Tongue (tissue), 3 donors: ENCODE measurements at places on chromosomes 11 and 22. TPM values are rescaled to one million over a fixed set of nuclear protein-coding genes. Genes with fewer than 3 reads are reported as not detected.

DGAT2 gene
- total RNA-seq, result 0.62 TPM

PANX2 gene
- 0.31 TPM for total RNA-seq

GRCh38 chr11:61968758-61969390 lies 1.4 kb upstream of the FTH1 start:
- no peak for DNase-seq

GRCh38 chr11:73660497-73661034 lies 14.2 kb downstream of the PLEKHB1 start:
- DNase-seq, result no peak

DNA sequence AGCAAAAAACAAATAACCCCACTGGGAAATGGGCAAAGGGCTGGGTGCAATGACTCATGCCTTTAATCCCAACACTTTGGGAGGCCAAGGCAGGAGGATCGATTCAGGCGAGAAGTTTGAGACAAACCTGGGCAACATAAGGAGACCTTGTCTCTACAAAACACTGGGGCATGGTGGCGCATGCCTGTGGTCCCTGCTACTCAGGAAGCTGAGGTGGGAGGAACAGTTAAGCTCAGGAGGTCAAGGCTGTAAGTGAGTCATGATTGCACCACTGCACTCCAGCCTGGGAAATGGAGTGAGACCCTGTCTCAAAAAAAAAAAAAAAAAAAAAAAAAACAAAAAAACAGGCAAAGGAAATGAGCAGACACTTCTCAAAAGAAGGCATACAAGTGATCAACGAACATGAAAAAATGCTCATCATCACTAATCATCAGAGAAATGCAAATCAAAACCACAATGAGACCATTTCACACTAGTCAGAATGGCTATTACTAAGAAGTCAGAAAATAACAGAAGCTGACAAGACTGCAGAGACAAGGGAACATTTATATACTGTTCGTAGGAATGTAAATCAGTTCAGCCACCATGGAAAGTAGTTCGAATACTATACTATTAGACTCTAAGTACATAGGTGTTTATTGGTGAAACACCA lies 48.2 kb upstream of the SMCO4 start:
- DNase-seq, result no peak

GRCh38 chr22:49925525-49926128 lies 7.2 kb downstream of the CRELD2 start:
- DNase-seq, result no peak

DNA sequence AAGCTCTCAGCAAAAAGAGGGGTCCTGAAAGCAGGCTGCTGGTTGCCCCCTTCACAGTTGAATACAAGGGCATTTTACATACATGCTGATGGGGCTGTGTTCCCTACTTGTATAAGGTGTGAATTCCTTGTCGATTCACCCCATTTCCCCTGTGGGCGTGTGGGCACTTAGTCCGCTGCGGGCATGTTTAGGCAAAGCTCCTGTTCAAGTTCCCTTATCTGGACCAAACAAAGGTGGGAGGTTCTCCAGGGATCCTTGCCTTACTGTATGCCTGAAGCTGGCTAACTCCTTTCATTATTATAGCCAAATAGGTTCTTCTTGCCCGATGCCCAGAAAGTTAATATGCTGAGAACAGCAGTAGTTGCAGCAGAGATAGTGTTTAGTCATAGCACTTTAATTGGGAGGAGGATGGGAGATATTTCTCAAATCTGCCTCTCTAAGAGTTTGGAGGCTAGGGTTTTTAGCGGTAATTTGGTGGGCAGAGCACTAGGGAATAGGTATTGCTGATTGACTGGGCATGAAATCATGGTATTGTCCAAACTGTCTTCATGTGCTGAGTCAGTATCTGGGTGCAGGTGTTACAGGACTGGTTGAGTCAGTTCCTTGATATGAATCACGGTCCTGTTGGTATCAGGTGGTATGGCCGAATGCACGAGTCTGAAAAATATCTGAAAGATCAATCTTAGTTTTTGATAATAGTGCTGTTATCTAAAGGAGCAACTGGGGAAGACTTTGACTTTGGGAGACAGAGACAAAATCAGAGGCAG lies 32.7 kb downstream of the METTL15 start:
- DNase-seq, result no peak

- no peak for DNase-seq
These were observed 763.9 kb downstream of the NTM start for GRCh38 chr11:132134322-132134721.

DNA sequence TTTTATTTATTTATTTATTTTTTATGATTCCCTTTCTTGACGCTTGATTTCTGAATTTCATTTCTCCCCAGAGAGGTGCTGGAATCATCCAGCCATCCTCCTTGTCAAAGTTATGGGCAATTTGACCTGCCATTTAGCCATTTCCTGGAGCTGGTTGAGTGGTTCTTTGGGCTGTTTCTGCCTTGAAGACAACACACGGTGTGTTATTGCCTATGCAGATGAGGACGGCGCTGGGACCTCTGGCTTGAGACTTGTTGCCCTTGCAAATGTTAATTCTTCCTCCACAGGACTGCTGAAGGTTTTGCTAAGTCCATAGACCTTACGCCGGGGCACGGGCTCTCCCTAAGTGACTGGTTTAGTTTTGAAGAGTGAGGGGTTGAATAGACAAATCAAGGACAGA lies 147.9 kb upstream of the PLET1 start:
- no peak for DNase-seq

DNA sequence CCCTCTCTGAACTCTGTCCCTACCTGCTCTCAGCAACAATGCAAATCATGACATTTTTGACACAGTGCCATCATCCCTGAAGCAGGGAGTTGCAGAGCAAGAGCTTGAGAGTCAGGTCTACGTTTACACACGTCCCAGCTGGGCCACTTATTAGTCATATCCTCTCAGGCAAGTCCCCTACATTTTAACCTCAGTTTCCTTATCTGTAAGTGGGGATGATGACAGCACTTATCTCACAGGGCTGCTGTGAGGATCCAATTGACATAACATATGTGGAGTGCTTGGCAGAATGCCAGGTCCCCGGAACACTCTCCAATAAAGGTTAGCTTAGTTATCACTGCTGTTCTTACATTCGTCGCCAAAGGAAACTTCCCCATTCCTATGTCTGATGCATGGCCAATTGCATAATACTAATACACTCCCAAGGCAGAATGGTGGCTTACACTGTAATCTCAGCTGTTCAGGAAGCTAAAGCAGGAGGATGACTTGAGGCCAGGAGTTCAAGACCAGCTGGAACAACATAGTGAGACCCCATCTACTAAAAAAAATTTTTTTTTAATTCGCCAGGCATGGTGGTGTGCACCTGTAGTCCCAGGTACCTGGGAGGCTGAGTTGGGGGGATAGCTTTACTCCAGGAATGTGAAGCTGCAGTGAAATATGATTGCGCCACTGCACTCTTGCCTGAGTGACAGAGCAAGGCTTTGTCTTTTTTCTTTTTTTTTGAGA lies 16.6 kb downstream of the ASCC2 start:
- DNase-seq, result peak; percentile 64

- no peak for DNase-seq
These were observed 43.8 kb upstream of the NECTIN1 start for GRCh38 chr11:119772641-119773415.

B4GALNT4 gene
- 22.9 TPM for total RNA-seq

DNA sequence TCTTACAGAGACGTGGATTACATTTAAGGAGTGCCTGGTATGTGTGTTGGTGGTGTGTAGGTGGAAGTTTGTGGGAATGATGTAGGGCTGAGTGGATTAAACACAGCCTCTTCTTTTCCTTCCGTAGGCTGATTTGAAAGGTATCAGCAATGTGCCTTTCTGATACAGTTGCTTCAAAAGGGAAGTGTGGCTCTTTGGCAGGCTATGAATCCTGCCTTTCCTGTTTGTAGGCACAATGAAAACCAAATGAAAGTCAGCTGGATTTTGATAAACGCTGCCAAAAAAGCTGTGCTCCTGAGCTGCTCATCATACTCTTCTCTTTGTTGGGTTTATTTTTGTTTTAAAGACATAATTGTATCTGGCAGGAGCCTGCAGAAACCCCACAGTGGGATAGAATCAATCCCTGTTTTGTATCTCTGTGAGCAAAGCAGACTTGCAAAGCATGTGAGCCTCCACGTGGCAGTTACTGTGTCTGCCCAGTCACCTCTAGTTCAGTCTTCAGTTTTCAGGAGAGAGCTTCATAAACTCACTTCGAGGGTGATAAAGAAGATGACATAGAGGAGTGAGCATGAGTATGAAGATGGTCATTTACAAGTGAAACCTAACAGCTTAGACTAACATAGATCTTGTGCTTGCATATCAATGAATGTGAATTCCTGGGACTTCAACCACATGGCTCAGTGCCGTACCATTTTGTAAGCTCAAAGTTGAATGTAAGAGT lies 655.7 kb upstream of the KIRREL3 start:
- peak; percentile 26 for DNase-seq

DNA sequence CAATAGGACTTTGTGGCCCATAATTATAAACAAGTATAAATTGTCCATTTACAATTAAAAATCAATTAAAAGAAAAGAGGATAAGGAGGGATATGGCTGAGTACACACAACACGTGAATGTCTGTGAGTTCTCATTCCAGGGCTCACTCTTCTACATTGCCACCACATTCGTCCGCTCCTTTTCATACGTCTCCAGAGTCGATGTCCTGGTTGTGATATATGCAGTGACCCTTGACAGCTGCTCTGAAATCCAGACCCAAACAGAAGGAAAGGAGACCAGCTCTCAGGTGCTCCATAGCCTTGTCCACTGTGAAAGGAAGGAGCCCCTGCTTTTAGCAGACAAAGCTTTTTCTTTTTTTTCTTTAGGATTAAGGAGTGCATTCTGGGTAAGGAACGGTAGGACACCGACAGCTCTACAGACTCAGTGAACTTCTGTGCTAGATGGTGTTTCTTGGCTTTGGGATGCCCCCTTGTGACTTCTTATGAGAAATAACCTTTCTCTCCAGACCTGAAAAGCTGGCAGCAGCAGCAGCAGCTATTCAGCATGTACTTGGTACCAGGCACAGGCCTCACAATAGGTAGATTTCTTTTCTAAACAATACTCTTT lies 19.7 kb upstream of the DNAJB13 start:
- DNase-seq, result peak; percentile 63

CCDC87 gene
- 0.10 TPM for total RNA-seq

DNA sequence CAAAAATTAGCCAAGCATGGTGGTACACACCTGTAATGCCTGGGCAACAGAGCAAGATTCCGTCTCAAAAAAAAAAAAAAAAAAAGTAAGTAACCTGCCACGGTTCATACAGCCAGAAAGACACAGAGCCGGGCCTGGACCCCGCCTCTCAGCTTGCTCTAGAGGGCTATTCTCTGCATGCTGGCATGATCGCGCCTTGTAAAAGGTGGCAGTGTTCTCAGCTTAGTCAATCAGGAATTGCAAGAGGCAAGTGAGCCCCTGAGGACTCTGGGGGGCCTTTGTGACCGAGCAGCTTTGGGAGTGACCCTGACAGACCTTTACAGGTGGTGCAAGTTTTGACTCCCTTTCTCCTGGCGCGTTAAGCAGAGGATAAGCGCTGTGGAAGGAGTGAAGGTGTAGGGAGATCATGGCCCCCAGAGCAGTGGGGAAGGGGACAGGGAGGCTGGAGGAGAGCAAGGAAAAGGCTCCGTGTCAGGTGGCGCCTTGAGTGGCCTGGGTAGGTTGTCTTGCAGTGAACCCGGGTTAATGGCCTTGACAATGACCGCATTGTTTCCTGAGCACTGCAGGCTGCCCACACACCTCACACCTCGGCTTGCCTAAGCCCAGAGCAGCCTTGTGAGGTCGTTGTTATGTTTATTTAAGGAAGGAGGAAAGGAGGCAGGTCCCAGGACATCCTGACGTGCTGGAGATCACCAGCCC lies 48.9 kb downstream of the CDPF1 start:
- no peak for DNase-seq

KLHDC7B gene
- total RNA-seq, result 0.10 TPM

DNA sequence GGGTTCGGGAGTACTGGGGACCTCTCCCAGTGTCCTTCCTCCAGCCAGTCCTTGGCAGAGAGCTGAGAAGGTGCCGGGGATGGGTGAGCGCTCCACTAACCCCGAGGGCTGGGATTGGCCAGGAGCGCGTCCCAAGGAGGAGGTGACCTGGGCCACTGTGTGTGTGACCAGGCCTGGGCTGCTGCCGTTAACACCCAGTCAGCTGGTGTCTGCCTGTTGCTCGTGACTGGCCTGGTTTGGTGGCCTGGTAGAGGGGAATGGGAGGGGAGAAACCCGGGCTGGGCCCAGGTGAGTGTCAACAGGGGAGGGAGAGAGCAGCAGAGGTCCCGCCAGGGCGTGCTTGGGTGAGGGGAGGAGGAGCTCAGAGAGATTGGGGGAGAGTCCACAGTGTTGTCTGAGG lies 29.9 kb upstream of the GRAMD4 start:
- DNase-seq, result no peak

DNA sequence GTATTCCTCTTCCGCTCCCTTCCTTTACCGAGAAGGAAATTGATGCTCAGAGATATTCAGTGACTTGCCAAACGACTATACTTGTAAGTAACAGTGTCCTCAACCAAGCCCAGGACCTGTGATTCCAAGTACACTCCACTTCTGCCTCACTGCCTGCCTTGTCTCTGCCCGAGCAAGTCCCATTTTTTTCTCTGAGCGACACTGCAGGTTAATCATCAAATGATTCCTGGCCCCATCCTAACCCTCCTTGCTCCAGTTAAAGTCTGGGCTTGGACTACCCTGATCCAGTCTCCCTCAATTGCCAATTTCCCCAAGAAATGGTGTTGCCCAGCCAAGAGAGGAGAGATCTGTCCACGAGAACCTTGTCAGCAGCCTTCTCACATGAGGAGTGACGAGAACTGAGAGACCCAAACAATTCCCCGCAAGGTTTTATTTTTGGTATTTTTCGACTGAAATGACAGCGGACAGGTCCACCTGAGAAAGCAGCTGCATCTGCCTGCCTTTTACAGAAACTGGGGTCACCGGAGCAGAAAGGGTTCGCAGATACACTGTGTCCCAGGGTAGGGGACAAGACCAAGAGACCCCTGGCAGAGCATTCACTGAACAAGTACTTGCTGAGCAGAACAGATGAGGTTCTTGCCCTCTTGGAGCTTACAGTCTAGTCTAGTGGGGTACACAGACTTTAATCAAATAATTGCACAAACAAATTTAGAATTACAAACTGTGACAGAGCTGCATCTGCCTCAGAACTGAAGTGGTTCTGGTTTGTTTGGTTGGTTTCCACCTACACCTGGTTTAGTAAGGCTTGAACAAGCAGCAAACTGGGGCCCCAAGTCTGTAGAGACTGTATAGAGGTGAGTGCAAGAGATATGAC lies 11.4 kb downstream of the POU2AF1 start:
- DNase-seq, result no peak

DNA sequence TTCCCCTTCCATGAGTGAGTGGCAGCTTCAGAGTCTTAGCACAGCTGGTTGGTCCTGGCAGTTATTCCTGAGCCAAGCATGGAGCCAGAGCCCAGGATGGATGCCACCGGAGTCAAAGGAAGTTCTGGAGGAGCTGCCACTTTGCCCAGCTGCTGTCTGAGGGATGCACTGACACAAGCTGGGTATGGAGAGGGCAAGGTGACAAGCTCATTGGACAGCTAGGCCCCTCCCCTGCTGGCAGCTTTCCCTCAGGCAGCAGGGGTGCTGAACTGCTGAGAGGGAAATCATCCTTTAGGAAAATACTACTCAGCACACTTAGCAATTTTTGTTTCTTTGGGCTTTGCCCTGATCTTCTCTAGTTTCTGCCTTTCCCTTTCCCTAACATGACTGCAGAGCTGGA lies 99.3 kb upstream of the SESN3 start:
- peak; percentile 74 for DNase-seq

- DNase-seq, result no peak
These were observed 53.3 kb downstream of the PPFIA1 start for GRCh38 chr11:70323806-70324205.

PHOX2A gene
- total RNA-seq, result not detected
